Erythroblast (primary cell): ENCODE measurements at places on chromosomes 1 and 21.
A peak's percentile ranks its signal among the peaks of the same experiment; 100 is the strongest.

GRCh38 chr21:22120616-22121266, 1122.5 kb downstream of the NCAM2 start:
- no peak for DNase-seq

DNA sequence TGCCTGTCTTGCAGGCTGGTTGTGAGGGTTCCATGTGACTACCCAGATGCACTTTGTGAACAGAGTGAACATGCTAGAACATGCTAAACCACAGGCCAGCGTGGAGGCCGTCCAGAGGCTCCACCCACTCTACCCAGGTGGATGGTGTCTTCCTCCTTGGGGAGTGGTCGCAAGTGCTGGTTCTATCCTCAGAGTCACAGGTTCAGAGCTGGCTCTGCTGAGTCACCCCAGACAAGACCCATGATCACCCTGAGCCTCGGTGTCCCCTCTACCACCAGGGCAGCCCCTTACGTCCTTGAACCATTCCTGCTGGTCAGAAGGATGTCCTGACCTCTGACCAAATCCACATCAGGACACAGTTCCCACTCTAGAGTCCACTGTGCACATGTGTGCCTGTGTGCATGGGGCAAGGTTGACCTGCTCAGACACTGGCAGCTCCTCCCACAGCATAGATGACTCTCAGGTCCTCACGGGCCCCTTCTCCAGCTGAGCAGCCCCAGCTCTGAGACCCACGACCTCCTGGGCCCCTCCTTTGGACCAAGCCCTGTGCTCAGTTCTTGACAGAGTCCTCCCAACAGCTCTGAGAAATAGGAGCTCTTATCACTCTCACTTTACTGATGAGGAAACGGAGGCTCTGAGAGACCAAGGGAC, 391.8 kb downstream of the MATN1 start:
- no peak for DNase-seq

DNA sequence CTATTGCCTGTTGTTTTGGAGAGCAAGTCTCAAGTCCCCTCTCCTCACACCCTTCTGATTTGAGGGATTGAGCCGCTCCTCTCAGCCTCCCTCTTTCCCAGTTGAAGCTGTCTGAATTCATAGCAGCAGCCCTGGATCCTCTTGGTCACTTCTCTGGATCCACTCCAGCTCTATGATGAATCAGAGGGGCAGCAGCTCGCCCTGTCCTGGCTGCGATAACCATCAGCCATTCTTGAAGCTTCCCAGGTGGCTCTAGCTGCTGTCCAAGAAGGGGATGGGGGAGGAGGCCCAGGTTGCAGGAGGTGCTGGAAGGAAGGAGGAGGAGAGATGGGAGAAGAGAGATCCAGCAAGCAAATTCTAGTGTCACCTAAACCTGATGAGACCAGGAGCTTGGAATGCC, 31.3 kb downstream of the WNT4 start:
- no peak for DNase-seq

DNA sequence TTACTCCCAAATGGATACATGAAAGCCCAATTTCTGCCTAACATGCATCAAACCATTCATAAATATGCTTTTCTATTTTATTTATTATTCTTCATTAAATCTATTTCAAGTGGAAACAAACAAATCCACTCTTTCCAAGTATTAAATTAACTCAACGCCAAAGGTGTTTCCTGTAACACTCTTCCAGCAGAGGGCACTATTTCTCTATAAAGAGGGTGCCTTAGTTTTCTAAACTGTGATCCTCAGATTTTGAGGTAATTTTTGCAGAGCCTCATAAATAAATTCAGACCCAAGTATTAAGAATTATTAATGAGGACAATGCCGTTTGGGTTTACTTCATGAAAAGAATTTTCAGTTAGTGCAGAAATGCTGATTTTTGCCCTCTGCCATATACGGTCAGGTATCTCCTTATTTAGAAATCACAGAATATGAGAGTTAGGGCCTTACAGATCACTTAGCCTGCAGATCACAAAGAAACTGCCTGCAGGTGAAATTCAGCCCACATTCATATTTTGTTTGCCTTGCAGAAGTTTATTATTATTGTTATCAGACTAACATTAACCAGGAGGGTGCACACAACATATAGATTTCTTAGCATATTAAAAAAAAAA, 40.1 kb upstream of the MYSM1 start:
- peak; percentile 71 for DNase-seq

DNA sequence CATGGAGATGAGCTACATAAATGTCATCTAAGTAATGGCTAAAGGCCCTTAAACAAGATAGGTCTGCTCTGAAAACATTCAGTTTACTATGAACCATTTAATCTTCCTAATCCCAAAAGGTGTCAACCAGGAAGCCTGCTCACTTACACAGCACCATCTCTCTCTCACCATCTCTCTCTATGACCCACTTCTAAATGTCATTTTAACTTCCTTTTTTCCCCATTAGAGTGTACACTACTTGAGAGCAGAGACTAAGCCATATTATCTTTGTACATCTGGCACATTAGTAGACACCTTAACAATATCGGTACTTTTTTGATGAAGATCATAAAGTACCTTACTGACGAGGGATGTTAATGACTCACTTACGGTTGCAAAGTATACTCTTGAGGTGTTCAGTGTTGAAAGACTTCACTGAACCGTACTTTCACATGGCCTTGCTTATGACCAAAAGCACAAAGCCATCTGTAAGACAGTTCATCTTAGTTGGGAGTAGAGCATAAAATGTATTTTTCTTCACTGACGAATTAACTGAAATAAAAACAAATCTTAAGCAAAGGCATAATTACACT, 25.4 kb downstream of the FBXO42 start:
- DNase-seq = no peak

DNA sequence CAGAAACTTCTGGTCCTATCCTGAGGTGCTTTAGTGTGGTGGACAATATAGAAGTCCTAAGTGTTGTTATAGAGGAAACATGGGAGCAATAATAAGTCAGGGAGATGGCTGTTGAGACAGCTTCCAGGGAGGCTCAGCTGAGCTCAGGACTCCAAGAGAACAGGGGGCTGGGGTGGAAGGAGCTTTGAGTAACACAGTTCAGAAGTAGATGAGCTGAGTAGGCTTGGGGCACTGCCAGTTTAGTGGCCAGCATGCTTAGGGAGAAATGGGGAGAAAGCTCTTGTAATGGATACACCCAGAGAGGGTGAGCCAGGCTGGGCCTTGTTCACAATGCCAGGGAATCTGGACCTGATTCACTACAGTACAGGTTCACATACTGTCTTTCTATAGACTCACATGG, 201.6 kb downstream of the DAB1 start:
- DNase-seq = no peak

GRCh38 chr1:163395790-163396189, 74.0 kb downstream of the NUF2 start:
- DNase-seq = no peak

- DNase-seq = no peak
Observed at GRCh38 chr1:234987415-234988154, 141.1 kb downstream of the TOMM20 start.

GRCh38 chr1:43814401-43814800, 107.1 kb downstream of the ST3GAL3 start:
- no peak for DNase-seq

DNA sequence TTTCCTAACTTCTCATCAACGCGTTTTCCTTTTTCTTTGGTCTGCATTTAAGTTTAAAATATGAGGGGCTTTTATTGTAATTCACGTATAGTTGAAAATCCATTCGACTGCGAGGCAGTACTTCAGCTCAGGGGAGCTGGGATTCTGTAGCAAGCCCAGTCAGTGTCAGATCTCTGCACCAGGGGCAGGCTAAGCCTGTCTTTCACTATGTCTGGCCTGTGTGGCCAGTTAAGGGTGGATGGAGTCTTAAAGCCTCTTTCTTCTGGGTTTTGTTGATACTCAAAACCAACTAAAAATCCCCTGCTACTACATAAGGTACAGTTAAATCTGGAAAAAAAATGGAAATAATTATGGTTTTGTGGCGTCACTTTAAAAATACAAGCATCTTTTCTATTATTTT, 124.7 kb downstream of the TYW3 start:
- DNase-seq = no peak

DNA sequence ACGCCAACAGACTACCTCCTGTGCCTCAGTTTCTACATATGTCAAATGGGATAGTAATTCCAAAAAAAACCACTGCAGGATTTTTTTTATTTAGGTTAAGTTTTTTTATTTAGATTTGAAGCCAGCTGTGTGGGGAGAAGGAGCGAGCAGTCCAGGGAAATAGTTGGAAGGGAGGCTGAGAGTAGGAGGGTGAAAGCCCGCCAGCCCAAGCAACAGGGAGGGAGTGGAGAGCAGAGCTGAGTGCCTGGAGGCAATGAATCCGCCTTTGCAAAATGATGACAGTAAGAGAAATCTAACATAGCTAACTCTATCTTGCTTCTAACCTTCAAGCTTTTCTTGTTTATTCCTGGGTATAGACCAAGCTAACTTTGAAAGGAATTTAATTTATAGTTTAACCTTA, 15.6 kb upstream of the C1orf198 start:
- DNase-seq = no peak

- DNase-seq = no peak
Observed at GRCh38 chr1:50295566-50295965, 127.7 kb downstream of the DMRTA2 start.

GRCh38 chr1:53608676-53609075, 130.3 kb downstream of the GLIS1 start:
- no peak for DNase-seq

DNA sequence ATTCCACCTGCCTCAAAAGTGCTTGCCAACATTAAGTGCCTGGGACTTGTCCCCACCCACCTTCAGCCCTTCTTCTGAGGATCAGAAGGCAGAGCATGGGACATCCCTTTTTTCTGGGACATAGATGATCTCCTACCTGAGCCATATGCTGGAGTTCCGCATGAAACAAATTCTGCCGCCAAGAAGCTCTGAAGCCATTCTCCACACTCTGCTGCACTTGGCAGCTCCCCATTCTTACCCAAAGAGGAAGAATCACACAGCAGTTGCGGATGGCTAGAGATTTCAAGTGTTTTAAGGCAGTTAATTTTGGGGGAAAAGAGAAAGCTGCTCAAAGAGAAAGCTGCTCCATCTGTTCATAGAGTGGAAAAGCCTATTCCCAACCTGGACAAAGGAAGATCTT, 197.3 kb upstream of the COA6 start:
- no peak for DNase-seq

DNA sequence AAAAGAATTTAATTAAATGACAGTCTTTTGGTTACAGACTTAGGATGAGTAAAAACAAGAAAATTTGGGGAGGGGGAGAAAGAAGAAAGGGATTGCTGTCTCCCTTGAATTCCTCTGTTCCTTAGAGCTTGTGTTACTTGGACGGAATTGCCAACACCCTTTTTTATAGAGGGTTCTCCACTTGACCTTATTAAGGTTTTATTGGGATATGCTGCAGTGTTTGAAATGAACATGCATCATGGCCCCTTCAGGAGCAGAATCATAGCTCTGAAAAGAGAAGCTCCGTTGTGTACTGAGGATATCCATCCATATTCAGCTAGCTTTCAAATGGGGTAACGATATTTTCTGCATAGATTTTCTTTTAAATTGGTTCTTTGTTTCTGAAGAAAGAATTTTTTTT, 48.2 kb upstream of the DNASE2B start:
- DNase-seq = no peak

DNA sequence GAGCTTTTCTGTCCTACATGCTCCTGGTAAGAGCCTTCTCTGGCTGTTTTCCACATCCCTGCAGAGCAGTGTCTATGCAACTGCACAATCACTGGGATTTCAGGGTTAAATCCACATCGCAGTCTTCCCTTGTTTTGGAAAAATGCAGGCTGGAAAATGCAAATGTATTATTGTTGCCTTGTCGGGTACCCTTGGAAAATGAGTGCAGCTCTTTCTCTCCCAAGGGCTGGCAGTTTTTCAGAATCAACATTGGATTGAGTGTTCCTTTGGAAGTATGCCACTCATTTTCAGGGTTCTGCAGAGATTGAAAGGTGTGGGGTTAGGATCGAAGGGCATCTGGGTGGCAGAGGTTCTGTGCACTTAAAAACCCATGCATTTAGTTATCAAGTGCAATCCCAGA, 3.2 kb downstream of the NOS1AP start:
- DNase-seq = no peak

DNA sequence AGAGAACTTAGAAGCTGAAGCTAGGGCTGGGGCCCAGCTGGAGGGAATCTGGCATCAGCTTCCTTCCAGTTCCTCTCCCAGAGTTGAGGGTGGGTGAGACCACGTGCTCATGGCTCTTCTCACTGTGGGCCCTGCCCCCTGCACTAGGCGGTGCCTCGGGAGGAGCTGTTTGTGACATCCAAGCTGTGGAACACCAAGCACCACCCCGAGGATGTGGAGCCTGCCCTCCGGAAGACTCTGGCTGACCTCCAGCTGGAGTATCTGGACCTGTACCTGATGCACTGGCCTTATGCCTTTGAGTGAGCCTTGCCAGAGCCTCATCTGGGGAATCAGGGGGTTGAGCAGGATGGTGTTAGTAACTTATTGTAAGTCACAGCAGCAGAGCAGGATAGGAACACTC, 16.1 kb downstream of the AKR1A1 start:
- no peak for DNase-seq

GRCh38 chr1:75092141-75092540, 42.0 kb upstream of the LHX8 start:
- no peak for DNase-seq

- DNase-seq = no peak
Observed at GRCh38 chr1:2628933-2629626, 3.7 kb downstream of the MMEL1 start.

DNA sequence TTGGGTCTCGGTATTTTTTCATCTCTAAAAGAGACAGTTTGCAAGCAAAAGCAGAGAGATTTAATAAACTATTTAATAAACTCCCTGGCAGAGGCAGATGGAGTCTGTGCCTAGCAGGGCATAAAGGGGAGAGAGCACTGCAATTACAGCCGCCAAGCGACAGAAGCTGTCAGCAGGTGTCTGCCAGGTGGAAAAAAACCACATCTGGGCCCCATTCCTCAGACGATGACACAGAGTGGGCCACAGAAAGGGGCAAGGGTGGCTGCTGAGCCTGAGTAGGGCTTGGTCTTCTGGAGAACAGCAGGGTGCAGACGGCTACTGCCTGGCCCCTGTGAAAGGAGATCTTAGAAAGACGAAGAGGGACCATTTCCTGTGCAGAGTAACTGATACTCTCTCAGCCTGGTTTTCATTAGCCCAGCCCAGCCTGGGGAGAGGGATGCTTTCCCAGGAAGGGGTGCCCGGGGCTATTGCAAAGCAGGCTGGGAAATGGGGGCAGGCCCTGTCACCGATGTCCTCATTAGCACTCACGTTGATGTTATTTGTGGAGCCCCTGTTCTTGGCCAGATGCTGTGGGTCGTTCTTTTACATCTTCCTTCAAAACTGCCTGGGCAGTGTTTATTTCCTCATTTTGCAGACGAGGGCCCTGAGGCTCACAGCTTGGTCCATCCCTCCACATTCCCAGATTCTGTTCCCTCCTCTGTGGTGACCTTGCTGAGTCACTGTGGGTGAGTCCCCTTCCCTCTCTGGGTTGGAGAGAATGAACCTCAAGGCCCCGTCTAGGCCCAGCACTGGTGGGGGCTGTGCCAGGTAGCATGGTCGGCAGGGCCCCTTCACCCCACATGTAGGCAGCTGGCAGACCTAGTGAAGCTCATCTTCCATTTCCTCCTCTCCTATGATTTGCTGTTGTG, 472.7 kb downstream of the PTPRU start:
- DNase-seq = no peak

- peak; percentile 14 for DNase-seq
Observed at GRCh38 chr1:192879406-192879805, 70.6 kb downstream of the RGS2 start.

GRCh38 chr1:214475746-214476145, 75.7 kb downstream of the PTPN14 start:
- DNase-seq = no peak
